ENCODE measurements at places on chromosomes 5 and 9. TPM values are rescaled to one million over a fixed set of nuclear protein-coding genes. Genes with fewer than 3 reads are reported as not detected.
A peak's percentile ranks its signal among the peaks of the same experiment; 100 is the strongest.

- no peak overlapping the region for H3K4me3 ChIP-seq
- peaks cover 11% of the 10 kb centered on the region for H3K4me1 ChIP-seq
- no peak for DNase-seq
- no peaks in the 10 kb centered on the region for H3K36me3 ChIP-seq
- no peaks in the 10 kb centered on the region for H3K27me3 ChIP-seq
Measured at GRCh38 chr9:71816916-71817451, 48.7 kb upstream of the CEMIP2 start.

- peak; percentile 55 for DNase-seq
- no peak overlapping the region for H3K4me3 ChIP-seq
- no peaks in the 10 kb centered on the region for H3K27me3 ChIP-seq
- no peak overlapping the region for H3K27ac ChIP-seq
- no peaks in the 10 kb centered on the region for H3K36me3 ChIP-seq
Measured at GRCh38 chr5:178234750-178235587, 2.4 kb upstream of the PHYKPL start.

GRCh38 chr9:125966466-125966865 is 219.3 kb downstream of the PBX3 start:
- DNase-seq = no peak
- no peak overlapping the region for H3K4me3 ChIP-seq
- H3K4me1 ChIP-seq = no peaks in the 10 kb centered on the region
- H3K27ac ChIP-seq = no peak overlapping the region
- no peaks in the 10 kb centered on the region for H3K36me3 ChIP-seq

DNA sequence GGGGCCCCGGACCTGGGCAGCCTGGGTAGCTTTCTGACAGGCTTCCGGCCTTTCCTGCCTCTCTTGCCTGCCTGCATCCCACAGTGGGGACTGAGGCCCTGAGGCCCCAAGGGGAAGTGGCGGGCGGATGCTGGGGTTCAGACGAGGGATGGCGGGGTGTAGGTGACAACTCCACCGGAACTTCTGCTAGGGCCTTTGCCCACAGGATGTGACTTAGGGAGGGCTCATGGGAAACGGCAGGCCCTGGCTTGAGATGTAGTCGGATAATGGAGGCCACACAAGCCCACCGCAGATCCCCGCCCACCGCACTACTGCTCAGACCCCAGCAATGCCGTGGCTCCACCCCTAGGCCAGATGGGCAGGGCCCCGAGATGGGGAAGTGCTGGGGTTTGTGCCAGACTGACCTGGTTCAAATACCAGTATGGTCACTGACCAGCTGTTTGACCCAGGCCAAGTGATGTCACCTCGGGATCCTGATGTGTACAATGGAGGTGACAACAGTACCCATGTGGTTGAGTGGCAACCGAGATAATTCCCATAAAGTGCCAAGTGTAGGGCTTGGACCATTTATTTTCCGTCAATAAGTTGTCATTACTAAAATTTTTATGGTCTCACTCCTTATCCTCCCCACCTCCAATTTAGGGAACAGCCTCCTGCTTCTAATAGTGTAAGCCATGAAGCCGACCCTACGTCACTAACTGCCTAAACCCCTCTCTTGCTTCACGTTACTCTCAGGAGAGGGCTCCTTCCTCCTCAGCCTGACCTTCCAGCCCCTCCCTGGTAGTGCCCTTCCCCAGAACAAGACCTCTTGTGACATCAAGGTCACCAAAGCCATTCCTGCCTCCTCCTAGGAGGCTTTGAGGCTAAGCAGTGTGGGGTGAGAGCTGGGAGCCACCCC is 2.5 kb upstream of the CDK9 start:
- no peak overlapping the region for H3K27ac ChIP-seq
- H3K27me3 ChIP-seq = no peaks in the 10 kb centered on the region
- peak; percentile 51 for DNase-seq
- H3K4me3 ChIP-seq = no peak overlapping the region
- no peaks in the 10 kb centered on the region for H3K36me3 ChIP-seq

- H3K36me3 ChIP-seq = no peaks in the 10 kb centered on the region
- no peak for DNase-seq
- no peaks in the 10 kb centered on the region for H3K27me3 ChIP-seq
- no peak overlapping the region for H3K27ac ChIP-seq
- H3K4me3 ChIP-seq = no peak overlapping the region
Measured at GRCh38 chr5:87361536-87362213, 51.1 kb downstream of the CCNH start.

DNA sequence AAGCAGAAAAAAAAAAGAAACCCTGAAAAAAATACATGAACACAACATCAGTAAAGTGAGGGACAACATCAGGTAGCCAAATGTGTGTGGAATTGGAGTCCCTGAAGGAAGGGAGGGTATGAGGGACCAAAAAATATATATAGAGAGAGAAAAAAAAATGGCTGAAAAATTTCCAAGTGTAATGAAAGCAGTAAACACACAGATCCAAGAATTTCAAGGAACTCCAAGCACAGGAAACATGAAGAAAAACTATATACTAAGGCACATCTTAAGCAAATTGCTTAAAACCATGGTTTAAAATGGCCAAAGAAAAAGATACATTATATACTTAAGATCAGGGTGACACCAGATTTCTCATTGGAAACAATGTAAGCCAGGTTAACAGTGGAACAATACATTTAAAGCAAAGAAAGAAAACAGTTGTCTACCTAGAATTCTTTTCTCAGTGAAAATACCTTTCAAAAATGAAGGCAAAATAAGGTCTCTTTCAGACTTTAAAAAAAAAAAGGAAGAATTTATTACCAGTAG is 24.4 kb upstream of the ABL1 start:
- no peak overlapping the region for H3K27ac ChIP-seq
- DNase-seq = no peak
- H3K4me1 ChIP-seq = no peaks in the 10 kb centered on the region
- H3K4me3 ChIP-seq = no peak overlapping the region
- no peaks in the 10 kb centered on the region for H3K36me3 ChIP-seq
- no peaks in the 10 kb centered on the region for H3K27me3 ChIP-seq

- peak; percentile 84 for DNase-seq
- peak overlapping the region; percentile 90 for H3K4me3 ChIP-seq
- peak overlapping the region; percentile 92 for H3K27ac ChIP-seq
- H3K27me3 ChIP-seq = no peaks in the 10 kb centered on the region
- no peaks in the 10 kb centered on the region for H3K36me3 ChIP-seq
Measured at GRCh38 chr5:134526483-134527155, 1.1 kb downstream of the JADE2 start.

GRCh38 chr5:29983528-29984155 is 1209.8 kb upstream of the CDH6 start:
- no peak for DNase-seq
- H3K4me1 ChIP-seq = no peaks in the 10 kb centered on the region
- no peak overlapping the region for H3K4me3 ChIP-seq
- H3K27ac ChIP-seq = no peak overlapping the region
- no peaks in the 10 kb centered on the region for H3K27me3 ChIP-seq
- no peaks in the 10 kb centered on the region for H3K36me3 ChIP-seq

The GFPT2 gene
- 41.5 TPM for total RNA-seq

The N4BP3 gene
- total RNA-seq = 0.69 TPM

The ZBED3 gene
- 16.4 TPM for total RNA-seq

Data from ovary (tissue), 10 donors.